Tibial artery (tissue), 4 donors: ENCODE measurements at places on chromosomes 16 and 17.

- DNase-seq, result no peak
Measured at GRCh38 chr17:73430848-73431247, 119.0 kb upstream of the CDC42EP4 start.

GRCh38 chr16:89586218-89586617 lies 10.7 kb downstream of the CPNE7 start:
- DNase-seq, result no peak

DNA sequence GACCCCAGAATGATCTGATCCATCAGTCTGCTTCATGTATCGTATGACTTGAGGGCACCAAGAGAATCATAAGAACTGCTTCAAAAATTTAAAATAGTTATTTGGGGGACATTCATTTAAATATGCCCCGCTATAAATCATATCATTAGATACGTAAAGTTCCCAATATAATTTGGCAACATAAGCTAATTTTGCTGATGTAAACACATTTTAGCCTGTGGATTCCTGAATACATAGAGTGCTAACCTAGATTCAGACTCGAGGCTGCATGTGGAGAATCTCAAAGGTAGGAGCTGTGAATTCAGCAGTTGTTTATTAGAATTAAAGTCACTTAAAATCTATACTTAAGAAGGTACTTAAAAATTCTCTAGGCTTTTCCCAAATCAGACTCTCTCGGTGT lies 24.9 kb downstream of the ANKFN1 start:
- DNase-seq, result no peak

DNA sequence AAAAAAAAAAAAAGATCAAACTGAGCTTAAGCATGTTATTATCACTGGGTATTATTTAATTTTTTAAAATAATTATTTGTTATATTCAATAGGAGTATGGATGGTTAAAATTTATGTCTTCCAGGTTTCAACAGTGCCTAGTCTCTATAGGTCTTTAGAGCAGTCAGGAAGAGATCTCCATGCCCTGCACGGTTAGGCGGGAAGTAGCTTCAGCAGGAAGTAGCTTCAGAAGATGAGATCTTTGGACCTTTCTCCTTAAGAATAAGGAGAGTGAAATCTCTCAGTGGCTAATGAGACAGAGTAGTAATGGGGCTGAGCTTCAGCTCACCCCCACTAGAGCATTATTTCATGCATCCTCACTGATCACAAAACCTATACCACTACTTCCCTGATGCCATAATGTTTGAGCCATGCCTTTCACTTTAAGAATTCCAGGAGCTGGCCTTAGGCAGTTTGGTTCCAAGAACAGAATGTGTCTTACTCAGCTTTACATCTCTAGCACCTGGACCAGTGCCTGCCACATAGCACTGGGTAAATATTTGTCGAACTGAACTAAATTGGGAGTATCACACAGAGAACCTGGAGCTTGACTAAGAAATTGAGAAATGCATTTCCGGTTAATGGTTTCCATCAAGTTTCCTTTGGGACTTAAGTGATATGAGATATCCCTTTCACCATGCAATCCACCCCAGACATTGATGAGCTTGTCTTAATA lies 43.5 kb downstream of the SCPEP1 start:
- peak; percentile 53 for DNase-seq

DNA sequence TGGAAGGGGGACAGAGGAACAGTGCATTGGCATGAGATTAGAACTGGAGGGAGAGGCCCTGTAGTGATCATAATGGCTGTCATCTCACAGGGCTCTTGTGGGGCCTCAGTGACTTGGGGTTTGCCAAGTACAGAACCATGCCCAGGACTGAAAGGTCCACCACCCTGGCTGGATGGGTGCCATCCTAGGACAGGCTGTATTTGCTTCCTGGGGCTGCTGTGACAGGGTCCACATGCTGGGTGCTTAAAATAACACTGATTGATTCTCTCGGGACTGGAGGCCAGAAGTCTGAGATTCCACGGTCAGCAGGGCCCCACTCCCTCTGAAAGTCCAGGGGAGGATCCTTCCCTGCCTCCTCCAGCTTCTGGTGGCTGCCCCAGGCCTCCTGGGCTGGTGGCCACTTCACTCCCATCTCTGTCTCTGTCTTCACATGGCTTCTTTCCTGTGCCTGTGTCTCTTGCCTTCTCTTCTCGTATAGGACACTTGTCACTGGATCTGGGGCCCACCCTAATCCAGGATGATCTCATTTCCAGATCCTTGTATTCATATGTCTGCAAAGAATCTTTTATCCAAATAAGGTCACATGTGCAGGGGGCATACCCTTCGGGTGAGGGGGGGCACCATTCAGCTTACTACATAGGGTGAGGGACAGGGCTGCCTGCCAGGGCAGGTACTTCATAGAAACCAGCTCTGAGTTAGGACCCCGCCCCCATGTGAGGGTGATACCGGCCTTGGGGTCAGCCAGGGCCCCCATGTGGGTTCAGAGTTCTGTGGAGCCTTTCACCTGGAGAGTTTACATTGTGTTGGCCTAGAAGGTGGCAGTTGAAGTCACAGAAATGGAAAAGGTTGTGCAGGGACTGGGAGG lies 52.6 kb downstream of the USP22 start:
- DNase-seq, result peak; percentile 49

- DNase-seq, result no peak
Measured at GRCh38 chr16:87607223-87607622, 4.9 kb downstream of the JPH3 start.

DNA sequence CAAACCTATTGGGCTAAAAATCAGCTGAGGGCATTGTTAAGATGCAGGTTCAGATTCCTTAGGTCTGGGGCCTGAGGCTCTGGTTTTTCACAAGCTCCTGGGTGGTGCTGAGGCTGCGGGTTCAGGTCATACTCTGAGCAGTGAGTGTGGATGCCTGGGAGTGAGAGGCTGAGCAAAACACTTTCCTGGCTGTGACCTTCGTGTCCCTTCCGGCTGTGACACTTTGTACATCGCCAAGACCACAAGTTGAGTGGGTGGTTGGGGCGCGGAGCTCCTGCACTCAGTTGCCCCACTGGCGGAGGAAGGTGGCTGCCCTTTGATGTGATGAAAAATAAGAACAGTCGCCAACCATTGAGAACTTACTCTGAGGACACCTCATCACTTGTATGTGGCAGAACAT lies 24.8 kb downstream of the CCR7 start:
- peak; percentile 61 for DNase-seq

DNA sequence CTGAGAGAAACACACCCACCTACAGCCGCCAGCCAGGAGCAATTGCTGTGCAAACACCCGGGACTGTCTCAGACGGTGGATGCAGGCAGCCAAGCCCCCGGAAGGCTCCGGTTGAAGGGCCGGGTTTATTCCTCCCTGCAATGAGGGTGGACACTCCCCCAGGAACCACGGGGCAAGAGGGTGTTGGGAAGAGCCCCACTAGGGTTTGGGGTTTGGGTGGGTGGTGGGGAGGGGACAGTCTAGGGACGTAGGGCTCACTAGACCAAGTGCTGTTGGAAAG lies 19.2 kb downstream of the JPH3 start:
- DNase-seq, result no peak

DNA sequence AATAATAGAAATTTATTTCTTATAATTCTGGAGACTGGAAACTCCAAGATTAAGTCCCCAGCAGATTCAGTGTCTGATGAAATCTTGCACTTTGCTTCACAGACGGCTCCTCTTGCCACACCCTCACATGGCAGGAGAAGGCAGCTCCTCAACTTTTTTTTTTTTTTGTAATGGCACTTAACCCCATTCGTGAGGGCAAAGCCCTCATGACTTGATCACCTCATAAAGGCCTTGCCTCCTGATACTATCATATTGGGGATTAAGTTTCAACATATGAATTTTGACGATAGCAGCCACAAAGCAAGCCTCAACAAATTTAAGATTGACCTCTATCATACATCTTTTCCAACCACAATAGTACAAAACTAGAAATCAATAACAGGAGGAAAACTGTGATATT lies 42.3 kb upstream of the CDYL2 start:
- DNase-seq, result no peak

- DNase-seq, result no peak
Measured at GRCh38 chr16:11686713-11687380, 18.6 kb downstream of the SNN start.

- no peak for DNase-seq
Measured at GRCh38 chr17:68783861-68784260, 171.3 kb downstream of the ABCA8 start.

GRCh38 chr17:47603830-47604597 lies 45.7 kb upstream of the KPNB1 start:
- DNase-seq, result no peak
